ENCODE measurements at places on chromosomes 5 and 9.
A peak's percentile ranks its signal among the peaks of the same experiment; 100 is the strongest.

DNA sequence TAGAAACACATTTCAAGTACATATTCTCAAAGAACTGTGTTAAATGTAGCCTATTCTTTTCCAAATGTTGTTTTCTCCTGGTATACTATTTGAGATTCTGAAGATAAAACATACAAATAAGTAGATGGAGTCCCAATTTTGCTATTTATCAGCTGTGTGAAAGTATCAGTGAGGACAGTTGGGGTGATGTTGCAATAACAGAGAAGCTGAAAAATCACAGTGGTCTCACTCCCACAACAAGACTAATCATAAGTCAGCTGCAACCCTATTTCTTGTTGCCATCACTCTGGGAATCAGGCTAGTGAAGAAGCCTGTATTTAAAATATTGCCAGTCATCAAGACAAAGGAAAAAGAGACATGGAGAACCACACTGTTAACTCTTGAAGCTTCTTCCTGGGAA is 25.9 kb upstream of the LURAP1L start:
- no peak for DNase-seq

DNA sequence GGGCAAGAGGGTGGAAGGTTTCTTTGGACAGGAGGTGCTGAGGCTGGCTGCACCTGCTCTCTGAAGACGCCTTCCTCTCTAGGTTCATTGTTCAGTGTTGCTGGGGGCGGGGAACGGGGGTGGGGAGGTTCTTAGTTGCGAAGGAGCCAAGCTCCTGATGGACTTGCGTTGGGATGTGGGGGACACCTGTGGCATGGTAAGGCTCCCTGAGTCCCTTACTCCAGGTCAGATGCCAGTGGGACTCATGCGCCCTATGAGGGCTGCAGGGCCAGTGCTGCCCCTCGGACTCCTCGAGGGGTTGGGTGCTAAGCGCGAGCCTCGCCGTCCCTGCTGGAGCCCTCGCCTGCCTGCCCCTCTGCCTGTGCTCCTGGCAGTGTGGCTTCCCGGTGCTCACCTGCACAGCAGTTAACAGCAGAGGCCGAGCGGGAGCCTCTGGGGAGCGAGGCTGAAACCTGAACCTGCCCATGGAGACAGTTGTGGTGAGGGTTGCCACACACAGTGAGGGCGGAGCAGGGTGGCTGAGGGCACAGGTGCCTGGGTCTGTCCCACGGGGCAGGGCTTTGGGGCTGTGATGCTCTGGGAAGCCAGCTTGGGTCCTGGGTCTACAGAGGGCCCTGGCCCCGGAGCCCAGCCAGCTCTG is 5.5 kb downstream of the RNU6ATAC start:
- no peak for DNase-seq

GRCh38 chr5:53373451-53374158 is 106.8 kb upstream of the FST start:
- no peak for DNase-seq

DNA sequence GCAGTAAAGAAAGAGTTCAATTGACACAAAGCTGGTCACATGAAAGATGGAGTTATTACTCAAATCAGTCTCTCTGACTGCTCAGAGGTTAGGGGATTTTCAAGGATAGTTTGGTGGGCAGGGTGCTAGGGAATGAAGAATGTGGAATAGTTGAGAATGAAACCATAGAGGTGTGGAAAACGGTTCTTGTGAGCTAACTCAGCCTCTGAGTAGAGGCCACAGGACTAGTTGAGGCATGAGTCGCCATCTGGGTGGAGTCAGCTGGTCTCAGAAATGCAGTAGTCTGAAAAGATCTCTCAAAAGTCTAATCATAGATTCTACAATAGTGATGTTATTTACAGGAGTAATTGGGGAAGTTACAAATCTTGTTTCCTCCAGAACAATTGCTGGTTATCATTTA is 178.9 kb upstream of the SPEF2 start:
- DNase-seq: no peak

DNA sequence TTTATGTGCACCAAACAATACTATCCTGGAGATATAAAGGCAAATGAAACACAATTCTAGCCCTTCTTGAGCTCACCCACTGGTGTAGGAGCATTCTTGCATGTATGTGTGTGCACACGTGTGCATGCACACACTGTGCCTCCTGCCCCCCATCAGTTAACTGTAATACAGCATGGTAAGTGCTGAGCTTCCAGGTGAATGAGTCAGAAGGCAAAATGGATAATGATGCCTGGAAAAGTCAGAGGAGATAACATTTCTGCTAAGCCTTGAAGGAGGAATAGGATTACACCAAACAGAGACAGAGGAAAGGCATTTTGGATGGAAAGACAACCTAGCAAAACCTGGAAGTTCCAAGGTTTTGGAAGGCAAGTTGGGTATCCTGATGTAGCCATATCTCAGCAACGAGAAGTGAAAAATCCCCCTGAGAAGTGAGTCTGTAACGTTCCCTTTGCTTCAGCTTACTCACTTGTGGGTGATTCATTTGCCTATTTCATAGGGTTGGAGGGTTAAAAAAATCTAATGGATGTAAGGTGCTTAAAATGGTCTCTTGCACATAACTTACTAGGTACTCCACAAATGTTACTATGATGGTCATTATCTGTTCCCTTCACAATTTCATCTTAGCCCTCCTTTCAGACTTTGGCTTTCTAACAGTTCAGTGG is 101.4 kb upstream of the STC2 start:
- DNase-seq: no peak

- DNase-seq: peak; percentile 69
Observed at GRCh38 chr9:129412814-129413536, 207.9 kb downstream of the C9orf50 start.

DNA sequence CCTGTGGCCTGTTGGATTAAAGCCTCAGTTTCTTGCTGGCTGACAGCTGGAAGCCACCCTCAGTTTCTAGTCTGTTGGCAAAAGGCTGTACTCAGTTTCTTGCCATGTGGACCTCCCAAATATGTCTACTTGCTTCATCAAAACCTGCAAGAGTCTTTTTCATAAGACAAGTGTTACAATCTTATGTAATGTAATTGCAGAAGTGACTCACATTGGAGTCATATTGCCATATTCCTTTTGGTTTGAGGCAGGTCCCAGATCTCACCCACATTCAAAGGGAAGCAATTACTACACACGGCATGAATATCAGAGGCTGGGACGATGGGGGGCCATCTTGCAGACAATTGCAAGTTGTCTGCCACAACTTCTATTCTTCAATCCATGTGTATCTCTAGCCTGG is 286.7 kb upstream of the IL12B start:
- DNase-seq: no peak

DNA sequence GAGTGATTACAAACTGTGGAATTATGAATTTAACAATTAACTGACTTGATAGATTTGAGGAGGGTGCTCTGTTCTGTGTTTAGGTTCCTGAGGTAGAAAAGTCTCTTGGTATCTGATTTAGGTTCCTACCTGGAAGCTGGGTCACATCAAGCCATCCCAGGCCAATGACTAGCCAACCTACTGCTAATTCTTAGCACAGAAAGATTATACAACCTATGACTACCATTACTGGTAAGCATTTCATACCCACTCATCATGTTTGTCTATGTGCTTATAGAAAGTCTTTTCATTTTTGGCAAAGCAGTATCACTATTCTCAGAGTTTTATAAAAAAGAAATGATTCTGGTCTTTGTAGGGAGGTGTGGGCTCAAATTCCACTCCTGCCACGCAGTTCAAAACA is 49.7 kb downstream of the GNAQ start:
- no peak for DNase-seq

- no peak for DNase-seq
Observed at GRCh38 chr5:111772456-111773122, 15.6 kb upstream of the NREP start.

GRCh38 chr9:33287087-33287490 is 3.2 kb upstream of the NFX1 start:
- DNase-seq: peak; percentile 60

GRCh38 chr9:76255781-76256455 is 138.3 kb downstream of the RFK start:
- DNase-seq: no peak

- DNase-seq: no peak
Observed at GRCh38 chr9:99392986-99393385, 170.9 kb downstream of the SEC61B start.

GRCh38 chr5:73701566-73701965 is 75.6 kb downstream of the ARHGEF28 start:
- DNase-seq: no peak

GRCh38 chr9:33931326-33931725 is 114.4 kb downstream of the UBE2R2 start:
- DNase-seq: no peak

GRCh38 chr5:30505014-30505886 is 688.2 kb upstream of the CDH6 start:
- no peak for DNase-seq

GRCh38 chr5:17896605-17897004 is 262.3 kb downstream of the TAF11L14 start:
- DNase-seq: no peak

Measured in CD4-positive, alpha-beta T cell treated with Interleukin-17A for 4 hours (primary cell).